Stimulated activated CD4-positive, alpha-beta T cell treated with anti-CD3 and anti-CD28 coated beads, Interleukin-2, amount 100 ng/mL, for 24 hours (primary cell): ENCODE measurements at places on chromosomes 1 and 21.

- DNase-seq = peak; percentile 89
Measured at GRCh38 chr1:162847839-162848453, 13.0 kb downstream of the CCDC190 start.

DNA sequence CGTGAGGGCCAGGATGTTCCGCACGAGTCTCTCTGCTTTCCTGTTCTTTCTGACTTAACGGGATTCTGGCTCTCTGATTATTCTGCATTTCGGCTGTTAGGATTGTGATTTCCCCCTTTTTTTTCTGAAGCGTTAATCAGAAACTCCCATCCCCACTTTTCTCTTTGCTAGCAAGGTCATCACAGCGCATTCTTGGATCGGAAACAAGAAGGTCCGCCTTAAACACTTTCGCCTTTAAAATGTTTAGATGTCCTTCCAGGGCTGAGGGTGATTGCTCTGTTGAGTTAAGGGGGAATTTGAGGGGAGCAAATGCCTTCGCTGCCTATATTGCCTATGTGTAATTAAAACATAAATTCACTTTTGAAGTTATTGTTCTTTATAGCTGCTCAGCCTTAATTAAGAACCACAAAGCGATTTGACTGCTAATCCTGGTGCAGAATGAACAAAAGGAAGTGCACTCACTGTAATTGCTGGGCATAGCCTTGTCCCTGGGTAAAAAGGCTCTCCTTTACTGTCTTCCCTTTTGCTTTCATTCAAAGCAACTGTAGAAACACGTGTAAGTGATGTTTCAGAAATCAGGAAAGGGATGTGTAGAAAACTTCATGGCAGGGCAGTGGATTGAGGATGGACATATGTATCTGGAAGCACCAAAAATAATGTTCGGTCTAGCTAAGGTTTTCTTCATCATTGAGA lies 1.2 kb downstream of the LAMC1 start:
- no peak for DNase-seq

- DNase-seq = no peak
Measured at GRCh38 chr1:44227211-44227610, 13.9 kb downstream of the DMAP1 start.

DNA sequence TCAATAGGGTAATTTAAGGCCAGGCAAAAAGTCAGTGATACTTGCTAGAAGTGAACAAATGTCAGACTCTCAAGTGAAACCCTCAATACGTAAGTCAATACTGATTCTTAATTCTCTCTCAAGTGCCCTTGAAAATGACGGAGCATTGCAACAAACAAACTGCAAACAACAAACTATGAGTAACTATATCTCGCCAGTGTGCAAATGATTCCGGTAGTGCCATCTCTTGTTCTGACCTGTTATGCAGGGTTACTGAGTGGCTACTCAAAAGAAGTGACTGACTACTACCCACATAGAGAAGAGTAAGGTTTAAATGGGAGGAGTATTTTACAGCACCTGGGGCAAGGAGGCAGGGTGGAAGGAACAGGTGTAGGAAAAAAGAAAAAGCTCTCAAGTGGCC lies 1.6 kb downstream of the SLC19A2 start:
- no peak for DNase-seq

- no peak for DNase-seq
Measured at GRCh38 chr1:182617014-182617429, 12.8 kb upstream of the RGS16 start.

DNA sequence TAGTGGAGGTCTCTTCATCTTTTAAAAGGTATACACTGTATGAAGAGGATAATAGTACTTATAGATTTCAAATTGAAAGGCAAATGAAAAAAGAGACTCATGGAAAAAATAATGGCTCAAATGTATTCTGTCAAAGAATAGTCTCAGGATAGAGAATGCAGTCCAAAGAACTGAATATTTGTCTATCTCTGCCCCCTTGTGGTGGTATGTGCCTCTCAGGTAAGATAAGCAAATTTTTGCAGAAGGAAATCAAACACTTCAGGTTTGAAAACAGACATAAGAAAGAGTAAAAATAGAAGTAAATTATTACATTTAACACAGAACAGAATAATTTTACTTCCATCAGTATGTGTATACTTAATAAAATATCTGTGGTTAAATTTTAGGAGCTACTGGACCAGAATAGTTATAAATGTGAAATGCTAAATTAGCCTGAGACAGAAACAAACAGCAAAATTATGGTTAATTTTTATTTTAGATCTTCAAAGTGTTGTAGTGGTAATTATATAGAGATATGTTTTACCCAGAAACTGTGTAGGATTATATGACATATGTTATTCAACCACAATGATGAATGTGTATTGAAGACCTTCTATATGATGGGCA lies 164.4 kb upstream of the PALMD start:
- peak; percentile 3 for DNase-seq

DNA sequence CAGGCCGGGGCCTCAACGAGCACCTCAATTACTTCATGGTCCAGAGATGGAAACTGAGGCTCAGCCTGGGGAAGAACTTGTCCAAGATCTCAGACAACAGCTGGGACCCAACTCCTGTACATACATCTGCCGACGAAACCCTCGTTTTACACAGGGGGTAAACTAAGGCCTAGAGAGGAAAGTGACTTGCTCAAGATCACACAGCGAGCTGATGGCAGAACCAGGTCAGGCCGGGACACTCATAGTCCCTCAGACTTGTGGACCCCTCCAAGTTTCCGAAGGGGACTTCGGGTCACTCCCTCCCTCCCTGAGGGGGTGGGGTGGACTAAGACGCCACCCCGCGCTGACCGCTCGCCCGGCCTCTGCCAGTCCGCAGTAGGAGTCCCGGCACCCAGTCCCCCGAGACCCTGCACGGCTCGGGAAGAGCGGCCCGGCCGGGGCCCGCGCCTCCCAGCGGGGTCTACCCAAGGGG lies 430 bp downstream of the WASF2 start:
- peak; percentile 36 for DNase-seq

DNA sequence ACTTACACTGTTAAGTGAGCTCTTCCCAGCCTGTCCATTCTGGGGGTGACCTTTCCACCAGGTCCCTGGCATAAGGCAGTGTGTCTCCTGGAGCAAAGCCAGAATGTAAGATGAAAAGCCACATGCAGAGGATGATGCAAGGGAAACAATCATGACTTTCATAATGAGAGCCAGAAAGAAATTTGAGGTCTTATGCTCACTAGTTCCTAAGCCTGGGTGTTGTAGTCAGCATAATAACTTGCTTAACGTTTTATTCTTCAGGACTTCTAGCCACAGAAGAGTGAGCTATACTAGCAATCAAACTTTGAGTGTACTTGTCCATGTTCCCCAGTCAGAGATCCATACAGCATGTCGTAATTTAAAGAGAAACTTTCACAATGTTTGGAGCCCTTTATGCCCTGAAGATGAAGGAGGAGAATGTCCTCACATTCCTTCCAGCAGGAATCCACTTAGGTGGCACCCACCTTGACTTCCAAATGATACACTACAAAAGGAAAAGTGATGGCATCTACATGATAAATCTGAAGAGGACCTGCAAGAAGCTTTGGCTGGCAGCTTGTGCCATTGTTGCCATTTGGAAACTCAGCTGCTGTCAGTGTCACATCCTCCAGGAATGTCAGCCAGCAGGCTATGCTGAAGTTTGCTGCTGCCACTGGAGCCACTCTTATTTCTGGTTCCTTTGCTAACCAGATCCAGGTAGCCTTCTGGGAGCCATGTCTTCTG lies 60.5 kb upstream of the FOXD3 start:
- DNase-seq = no peak
